IPS-NIHi11 (cell line): ENCODE measurements at places on chromosomes 2 and 18.
A peak's percentile ranks its signal among the peaks of the same experiment; 100 is the strongest.

- DNase-seq = no peak
Observed at GRCh38 chr18:46322411-46322891, 218.3 kb downstream of the HAUS1 start.

DNA sequence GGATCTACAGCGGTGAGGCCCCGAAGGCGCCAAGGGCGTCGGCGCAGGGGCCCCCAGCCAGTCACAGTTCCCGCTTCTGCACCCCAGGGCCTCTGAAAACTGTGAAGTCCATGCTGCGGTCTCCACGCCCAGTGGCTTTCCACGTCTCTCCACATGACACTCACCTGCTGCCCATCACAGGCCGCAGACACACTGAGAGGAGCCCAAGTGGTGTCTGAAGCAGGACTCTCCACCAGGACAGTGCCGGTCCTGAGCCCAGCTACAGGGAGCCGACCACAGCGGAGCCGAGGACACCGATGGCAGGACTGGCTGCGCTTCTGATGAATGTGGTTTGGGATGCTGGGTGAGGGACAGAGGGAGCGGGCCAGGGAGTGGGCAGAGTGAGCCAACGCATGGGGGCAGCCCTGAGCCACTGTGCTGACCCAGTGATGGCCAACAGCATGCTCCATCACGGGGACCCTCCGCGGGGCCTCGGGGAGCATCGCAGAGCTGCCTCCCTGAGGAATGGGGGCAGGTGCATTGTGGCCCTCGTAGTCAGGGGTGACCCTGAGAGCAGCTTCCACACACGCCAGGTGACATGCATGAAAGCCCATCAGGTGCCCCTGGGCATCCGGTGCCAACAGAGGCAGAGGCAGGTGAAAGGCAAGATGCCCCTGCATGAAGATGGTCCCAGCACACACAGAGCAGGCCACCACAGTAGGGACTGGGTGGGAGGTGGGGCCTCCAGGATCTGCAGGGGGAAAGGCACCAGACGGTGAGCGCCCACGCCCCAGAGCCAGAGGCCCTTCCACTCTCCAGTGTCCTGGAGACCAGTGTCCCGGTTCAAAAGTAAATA, 116.6 kb downstream of the HDAC4 start:
- no peak for DNase-seq

DNA sequence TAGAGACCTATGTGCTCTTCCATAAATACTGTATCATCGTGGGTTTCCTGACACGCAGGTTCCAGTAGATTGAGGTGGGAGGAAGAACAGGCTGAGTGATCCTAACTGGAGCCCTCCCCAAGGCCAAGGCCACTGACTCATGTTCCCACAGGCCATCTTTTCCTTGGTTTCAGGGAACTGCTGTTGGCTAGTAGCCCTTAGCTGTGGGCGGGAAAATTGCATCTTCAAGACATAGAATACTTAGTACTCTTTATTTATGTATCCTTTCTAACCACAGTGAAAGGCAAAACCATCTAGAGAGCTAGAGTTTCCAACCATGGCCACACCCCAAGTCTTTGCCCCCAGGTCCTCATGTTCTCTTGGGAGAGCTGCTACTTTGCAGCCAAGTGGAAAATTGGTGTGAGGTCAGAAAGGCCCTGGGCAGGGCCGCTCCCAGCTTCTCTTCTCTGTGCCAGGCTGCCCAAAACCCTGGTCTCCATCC, 55.9 kb downstream of the COPS8 start:
- no peak for DNase-seq

DNA sequence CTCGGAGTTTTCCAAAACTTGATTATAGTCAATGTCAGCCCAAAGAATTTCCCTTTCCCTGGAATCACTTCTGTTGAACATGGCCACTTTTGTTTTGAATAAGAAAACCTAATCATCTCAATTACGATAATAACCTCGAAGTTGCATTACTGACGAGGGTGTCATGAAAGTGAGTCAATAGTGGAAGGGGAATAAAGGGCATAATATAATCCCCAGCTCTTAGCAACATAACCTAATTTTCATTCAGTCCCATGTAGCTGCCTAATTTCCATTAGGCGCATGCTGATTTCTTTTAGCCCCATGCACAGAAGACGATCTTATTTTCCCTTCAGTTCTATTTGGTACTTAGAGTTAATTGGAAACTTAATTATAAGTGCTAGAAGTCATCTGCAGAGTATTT, 51.1 kb upstream of the RAPH1 start:
- no peak for DNase-seq

- DNase-seq = no peak
Observed at GRCh38 chr2:225841314-225841713, 441.8 kb downstream of the NYAP2 start.

- no peak for DNase-seq
Observed at GRCh38 chr2:138637061-138637460, 135.5 kb downstream of the SPOPL start.

DNA sequence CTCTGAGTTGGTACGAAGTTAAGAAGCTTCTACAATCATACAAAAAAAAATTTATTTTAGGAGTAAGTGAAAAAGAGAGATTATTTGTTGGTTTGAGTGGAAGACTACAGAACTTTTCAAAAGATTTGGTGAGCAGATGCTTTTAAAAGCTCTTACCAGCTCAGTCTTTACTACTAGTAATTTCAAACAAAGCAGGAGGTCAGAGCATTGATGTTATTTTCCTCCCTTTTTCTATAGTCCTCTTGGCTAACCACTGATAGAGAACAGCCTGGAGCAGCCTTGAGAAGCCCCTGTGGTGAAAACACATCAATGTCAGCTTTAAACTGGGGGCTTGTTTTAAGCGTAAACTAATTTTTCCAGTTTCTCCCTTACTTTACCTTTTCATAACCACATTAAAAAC, 559.3 kb upstream of the CDH2 start:
- no peak for DNase-seq

- DNase-seq = no peak
Observed at GRCh38 chr2:55420439-55420725, 726 bp upstream of the CCDC88A start.

GRCh38 chr18:79511671-79512301, 116.1 kb downstream of the NFATC1 start:
- no peak for DNase-seq

DNA sequence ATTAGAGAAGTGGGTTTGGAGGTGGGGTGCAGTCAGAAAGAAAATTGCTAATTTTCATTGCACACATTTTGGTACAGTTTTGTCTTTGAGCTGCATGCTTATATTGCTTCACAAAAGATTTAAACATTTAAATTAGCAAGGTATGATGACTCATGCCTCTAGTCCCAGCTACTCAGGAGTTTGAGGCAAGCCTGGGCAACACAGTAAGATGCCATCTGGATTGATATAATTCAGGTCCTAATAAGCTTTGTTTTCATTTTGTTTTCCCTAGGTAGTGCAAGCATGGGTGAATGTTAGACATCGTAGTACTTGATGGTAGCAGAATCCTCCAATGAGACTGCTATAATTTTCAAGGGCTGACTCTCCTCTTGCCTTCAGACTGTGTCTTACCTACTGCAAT, 396.7 kb upstream of the RGPD4 start:
- DNase-seq = no peak

DNA sequence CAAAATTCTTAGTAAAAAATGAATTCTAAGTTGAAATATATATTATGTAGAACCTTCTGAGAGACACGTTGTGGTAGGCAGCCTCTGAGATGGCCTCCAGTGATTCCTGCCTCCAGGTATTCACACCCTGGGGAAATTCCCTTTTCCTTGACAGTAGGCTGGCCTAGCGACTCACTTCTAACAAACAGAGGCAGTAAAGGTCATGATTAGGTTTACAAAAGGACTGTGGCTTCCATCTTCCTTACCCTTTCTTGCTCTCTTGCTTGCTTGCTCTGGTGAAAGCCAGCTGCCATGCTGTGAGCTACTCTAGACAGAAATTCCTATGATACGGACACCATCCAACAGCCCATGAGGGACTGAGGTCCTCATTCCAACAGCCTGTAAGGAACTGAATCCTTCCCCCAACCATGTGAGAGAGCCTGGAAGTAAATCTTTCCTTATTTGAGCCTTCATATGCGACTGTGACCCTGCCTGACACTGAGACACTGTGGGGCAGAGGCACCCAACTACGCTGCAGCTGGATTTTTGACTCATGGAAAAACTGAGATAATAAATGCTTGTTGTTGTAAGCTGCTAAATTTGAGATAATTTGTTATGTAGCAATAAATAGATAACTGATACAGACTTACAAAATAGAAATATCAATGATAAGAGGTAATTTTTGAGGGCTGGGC, 32.7 kb upstream of the SERTAD2 start:
- DNase-seq = peak; percentile 24

- no peak for DNase-seq
Observed at GRCh38 chr2:14910654-14911053, 278.1 kb downstream of the LRATD1 start.

DNA sequence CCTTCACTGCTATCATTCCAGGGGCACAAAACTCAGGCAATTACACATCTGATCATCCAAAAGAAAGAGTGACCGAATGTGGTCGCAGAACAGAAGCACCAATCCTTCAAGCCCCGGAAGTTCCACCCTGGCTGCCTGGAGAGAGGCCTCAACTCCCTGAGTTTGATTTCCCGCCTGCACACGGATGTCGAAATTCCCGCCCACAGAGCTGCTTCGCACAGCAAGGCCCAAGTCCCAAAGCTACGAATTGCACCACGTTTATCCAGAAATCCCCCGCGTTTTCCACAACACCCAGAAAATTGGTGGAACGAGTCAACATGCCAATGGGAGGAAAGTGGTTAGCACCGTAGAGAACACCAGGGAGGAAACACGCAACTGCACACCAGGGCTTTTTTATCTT, 445.4 kb downstream of the EIPR1 start:
- no peak for DNase-seq

DNA sequence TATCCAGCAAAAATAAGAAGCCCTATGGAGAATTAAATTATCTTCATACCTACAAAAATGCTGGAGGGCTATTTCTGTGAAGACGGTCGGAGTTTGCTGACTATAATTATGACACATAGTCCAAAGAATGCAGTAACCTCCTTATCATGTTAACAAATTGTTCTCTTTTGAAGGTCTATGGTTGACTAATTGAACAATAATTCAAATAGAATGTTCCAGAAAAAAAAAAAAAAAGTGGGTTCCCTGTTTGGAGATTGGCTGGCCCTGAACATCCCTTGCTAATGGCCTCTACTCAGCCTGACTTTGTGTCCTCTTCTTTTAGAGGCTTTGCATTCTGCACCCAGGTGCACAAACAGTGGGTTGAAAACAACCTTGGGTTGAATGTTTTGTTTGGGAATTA, 82.8 kb upstream of the CCBE1 start:
- no peak for DNase-seq

DNA sequence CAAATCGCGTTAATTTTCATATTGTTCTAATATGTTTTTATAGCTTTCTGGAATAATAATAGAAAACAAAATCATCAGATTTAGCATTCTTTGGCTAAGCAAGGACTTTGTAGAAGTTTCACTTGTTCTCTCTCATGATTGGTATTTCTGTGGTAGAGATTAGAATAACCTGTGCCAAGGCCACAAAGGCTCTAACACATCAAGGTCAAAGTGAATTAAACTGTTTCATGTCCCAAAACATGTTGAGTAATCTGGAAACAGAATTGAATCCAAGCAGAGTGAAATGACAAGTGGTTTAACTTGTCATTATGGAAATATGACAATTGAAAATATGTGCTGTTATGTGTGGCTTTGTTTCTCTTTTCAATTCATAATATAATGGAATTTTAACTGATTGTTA, 617.4 kb downstream of the CCDC85A start:
- DNase-seq = no peak

DNA sequence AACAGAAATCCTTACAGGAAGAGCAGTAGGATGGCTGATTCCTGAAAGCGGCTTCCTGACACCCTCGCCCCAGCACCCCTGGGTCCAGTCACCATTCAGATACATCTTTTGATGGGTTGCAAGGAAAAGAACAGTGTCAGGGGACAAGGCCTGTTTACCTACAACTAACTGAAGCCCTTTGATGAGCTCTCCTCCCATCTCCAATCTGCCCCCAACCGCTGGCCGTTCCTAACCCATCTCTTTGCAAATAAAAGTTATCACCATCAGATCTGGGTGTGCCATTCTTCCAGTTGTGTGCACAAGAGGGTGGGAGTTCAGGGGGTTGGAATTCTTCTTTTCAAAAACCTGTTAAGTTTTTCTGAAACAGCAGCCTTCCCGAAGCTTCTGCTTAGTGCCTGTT, 48.9 kb downstream of the ARL4C start:
- no peak for DNase-seq

DNA sequence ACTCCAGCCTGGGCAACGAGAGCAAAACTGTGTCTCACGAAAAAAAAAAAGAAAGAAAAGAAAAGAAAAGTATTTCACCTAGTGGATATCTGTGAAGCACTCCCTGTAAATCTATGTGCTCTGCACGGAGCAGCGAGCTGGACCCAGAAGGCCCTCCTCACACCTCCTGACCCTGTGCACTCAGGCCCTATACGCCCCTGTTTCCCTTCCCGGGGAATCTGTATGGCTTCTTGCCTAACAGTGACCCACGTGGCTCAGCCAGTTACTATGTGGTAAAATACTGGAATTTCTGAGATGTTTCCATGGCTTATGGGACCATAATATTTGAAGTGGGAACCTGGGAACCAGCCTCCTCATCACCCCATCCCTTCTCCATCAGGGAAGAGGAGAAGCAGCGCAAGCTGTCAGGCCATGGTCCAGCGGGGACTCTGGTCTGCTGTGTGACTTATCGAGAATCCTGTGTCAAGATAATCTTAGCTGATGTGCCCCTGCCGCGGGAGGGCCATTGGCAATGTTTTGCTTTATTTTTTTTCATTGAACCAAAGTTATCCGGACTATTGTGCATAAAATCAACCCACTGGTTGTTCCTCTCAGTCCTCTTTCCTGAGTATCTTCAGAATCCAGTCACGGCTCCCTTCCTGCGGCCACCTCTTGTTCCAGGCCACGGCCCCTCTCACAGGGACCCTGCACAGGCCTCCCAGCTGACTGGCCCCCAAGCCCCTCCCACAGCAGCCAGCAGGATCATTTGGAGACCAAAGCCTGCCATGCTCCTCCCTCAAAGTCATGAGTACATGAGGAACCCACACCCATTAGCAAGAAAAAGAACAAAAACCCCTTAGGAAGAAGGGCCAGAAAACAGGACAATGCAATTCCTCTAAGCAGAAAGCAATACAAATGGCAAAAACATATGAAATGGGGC, 30.6 kb downstream of the SDC1 start:
- DNase-seq = no peak

DNA sequence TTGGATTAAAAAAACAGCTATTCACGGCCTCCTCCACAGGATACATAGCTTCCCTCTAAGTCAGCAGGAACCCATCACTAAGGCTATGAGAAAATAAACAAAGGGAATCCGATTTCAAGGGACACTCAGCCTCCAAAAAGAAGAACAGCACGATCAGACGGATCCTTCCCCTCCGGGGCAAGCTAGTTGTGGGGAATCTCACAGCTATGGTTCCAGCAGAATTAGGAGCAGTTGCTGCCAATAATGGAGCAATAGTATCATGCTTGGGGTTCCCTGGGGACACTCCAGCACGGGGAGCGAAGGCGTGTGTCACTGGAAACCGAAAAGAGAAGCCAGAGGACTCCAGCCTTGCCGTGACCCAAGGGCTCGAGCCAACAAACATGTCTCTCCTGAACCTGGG, 163.1 kb downstream of the TTC32 start:
- no peak for DNase-seq

GRCh38 chr2:9497017-9497416, 22.7 kb downstream of the IAH1 start:
- no peak for DNase-seq
